ENCODE measurements at places on chromosomes 3 and 15.

GRCh38 chr3:133531981-133532380 lies 41.5 kb upstream of the CDV3 start:
- DNase-seq = no peak

DNA sequence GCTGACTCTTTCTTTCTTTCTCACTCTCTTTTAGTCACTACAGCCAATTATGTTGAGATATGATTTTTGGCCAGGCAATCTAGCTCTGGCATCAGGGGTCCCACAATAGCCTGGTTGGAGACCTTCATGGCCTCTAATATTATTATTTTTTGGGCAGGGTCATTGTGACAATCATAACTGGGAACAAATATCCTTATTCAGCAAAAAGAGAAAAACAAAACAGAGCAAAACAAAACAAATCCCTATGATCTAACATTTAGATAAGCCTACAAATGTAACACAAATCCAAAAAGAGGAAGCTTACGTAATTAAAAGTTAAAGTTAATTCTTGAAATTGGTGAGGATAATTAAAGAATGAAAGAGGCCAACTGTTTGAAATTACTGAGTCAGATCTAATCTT lies 640.0 kb downstream of the TUSC7 start:
- no peak for DNase-seq

- no peak for DNase-seq
Measured at GRCh38 chr15:70098461-70099166, 897 bp upstream of the TLE3 start.

DNA sequence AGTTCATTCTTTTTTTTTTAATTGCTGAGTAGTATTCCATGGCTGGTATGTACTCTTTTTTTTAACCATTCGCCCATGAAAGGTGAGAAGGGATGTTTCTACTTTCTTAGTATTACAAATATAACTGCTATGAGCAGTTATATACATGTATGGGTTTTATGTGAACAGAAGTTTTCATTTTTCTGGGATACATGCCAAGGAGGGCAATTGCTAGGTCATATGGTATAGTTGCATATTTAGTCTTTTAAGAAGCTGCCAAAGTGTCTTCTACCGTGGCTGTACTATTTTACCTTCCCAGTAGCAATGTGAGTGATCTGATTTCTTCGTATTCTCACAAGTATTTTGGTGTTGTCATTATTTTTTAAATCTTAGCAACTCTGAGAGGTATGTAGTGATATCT lies 11.2 kb upstream of the KLHL40 start:
- DNase-seq = no peak

- DNase-seq = no peak
Measured at GRCh38 chr15:97914711-97915110, 45.8 kb upstream of the ARRDC4 start.

GRCh38 chr3:25654576-25654975 lies 10.1 kb downstream of the TOP2B start:
- no peak for DNase-seq

- no peak for DNase-seq
Measured at GRCh38 chr15:52144656-52145178, 32.1 kb upstream of the BCL2L10 start.

DNA sequence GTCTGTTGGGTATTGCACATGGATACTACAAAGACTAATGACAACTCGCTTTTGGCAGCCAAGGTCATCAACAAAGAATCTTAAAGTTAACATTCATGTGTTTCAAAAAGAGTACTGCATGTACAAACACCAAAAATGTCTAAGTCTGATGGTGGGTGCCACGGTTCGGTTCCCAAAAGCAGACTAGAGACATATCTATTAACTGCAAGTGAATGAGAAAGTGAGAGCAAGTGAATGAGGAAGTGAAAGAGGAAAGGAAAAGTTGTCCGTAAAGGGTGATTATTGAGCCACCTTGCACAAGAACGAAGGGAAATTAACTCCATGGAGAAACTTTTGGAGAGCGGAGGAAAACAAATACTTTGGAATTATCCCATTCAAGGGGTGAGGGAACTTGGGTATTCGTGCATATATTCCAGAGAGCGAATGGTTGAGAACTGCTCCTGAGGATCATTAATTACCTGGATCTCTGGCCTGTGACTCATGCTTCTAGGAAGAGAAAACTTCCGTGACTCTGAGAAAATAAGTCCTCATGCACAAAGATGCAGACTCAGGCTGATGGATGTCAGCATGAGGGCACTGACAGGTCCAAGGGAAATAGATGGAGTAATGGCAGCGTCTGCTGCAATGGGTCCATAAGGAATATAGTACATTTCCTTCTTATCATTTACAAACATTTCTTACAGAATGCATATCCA lies 336.5 kb upstream of the TGFBR2 start:
- DNase-seq = no peak

DNA sequence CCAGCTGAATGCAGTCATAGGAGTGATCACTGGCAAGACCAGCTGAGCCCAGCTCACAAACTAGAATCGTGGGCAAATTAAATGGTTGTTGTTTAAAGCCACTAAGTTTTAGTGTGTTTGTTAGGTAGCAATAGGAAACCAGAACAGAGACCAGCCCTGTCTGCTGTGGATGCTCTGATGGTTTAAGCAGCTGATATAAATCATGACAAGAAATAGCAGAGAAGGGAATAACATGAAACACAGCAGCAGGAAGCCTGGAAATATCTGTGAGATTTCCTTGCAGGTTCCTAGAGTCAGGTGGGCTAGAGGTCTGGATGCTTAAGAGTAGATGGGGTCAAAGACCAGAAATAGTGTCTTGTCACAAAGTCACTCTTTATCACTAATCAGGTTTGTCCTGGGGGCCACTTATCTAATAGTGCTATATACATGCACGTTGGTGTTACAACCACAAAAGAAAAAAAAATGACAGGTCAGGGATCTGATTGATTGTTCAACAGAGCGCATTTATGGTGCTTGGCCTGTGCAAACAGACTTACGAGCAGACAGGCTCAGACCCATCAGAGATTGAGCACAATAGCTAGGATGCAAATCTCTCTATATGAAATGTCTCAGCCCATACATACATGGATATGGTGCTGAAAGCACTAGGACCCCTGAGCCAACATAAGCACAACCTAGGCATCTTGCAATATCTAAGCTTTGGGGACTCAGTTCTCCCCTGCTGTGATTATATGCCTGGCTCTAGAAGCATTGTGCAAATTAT lies 967.7 kb downstream of the AGBL1 start:
- DNase-seq = no peak

GRCh38 chr15:38176691-38177090 lies 75.9 kb upstream of the SPRED1 start:
- DNase-seq = no peak

- DNase-seq = no peak
Measured at GRCh38 chr3:58948018-58948417, 101.8 kb downstream of the CFAP20DC start.

- DNase-seq = no peak
Measured at GRCh38 chr3:62467966-62468722, 94.8 kb upstream of the FEZF2 start.

DNA sequence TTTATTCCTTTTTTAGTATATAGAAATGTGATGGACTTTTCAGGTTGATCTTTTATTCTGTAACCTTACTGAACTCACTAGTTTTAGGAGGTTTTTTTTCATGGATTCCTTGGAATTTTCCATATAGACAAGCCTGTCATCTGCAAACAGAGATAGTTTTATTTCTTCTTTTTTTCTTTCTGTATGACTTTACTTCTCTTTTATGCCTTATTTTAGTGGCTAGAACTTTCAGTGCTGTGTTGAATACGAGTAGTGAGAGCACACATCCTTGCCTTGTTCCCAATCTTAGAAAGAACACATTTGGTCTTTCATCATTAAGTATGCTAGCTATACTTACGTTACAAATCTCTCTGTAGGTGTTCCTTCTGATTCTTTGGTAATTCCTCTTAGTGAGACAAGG lies 336.5 kb downstream of the PTPRG start:
- DNase-seq = no peak

DNA sequence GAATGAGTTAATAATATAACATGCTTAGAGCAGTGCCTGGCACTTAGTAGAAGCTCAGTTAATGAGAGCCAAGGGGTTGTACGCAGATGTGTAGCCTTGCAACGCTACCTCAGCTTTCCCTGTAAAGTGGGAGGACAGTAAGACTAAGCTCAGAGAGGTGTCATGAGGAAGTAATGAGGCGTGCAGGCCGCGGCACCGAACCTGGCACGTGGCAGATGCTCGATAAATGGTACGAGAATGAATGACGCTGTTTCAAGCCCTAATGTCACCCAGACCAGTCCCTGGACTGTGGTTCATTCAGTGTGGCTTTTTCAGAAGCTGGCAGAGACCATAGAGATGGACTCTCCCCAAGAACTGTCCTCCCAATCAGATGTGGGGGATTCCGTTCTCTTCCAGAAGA lies 21.2 kb downstream of the GRIP2 start:
- DNase-seq = no peak

- DNase-seq = no peak
Measured at GRCh38 chr3:42905740-42906069, 237 bp upstream of the ZNF662 start.

DNA sequence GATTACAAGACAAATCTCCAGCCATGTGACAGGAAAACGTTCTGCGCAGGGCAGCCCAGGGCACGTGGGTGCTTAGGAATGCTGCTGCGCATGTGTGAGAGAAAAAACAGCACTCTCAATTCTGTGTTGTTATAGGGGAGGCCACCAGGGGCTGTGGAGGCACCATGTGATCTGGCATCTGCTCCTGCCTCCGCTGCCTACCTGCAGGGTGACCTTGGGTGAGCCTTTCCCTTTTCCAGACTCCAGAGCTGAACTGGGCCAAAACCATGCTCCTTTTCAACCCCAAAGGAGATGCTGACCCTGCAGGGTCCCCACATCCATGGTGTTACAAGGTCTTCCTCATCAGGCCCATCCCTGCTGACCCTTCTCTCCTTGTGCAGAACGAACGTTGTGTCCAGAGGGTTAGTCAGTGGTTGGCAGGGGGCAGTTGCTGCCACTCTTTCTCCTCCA lies 81.5 kb upstream of the RASGRF1 start:
- DNase-seq = no peak

GRCh38 chr3:193229851-193230420 lies 11.1 kb upstream of the PLAAT1 start:
- no peak for DNase-seq

GRCh38 chr3:177795216-177795615 lies 597.9 kb upstream of the TBL1XR1 start:
- DNase-seq = no peak

- no peak for DNase-seq
Measured at GRCh38 chr3:61729038-61729634, 167.8 kb downstream of the PTPRG start.

- DNase-seq = no peak
Measured at GRCh38 chr15:98655732-98656131, 7.4 kb downstream of the IGF1R start.

GRCh38 chr3:143795874-143796273 lies 52.4 kb downstream of the SLC9A9 start:
- DNase-seq = no peak

GRCh38 chr3:187186801-187187421 lies 10.4 kb upstream of the RTP1 start:
- no peak for DNase-seq

GRCh38 chr15:87401973-87402372 lies 854.6 kb downstream of the NTRK3 start:
- DNase-seq = no peak

DNA sequence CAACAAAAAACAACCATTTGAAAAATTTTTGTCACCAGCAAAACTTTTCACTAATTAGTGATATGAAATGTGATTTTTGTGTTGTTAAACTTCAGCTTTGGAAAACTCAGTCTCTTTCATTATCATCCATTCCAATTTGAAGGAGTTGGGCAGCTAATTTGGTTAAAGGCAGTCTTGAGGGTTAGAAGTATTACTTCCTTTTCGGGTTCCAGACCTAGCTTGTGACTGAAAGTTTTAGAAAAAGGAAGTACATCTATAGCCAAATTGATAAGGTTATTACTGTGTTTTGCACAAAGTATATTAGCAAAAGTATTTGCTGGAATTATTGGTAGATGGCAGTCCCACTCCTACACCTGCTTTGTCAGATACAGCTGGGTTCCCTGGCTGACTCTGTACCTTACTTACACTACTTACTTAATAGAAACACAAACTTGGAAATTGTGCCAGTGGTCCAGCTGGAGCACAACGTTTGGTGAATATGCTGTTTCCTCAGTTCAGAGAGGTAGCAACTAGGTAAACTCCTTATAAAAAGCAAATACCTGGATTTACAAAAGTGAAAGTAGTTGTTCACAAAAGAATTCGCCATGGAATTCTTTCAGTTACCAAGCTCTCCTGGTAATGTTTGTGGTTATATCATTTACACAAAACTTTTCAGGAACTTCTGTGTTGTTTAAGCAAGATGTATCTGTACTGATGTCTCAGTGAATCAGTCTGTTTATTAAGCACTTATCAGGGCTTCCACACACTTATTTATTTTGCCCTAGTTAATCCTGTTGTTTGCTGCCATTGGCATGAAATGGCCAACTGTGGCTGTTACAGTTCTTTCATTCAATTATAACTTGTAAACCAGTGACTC lies 31.6 kb downstream of the TIPARP start:
- DNase-seq = no peak

GRCh38 chr3:126547721-126548120 lies 11.0 kb downstream of the C3orf22 start:
- DNase-seq = no peak

DNA sequence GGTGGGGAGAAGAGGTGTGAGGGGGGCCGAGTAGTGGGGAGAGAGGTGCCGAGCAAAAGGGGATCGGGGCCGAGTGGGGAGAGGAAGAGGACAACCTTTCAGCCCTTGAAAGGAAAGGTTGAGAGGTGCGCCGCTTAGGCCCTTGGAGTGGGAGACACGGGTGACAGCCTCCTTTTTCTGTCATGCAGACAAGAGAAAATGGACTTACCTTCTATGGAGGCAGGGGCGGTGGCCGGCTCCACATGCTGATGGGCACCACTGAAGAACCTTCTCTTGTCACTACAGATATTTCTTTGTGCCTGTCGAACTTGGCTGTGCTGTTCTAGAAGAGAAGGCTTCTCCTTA lies 421 bp downstream of the KLHL18 start:
- no peak for DNase-seq

GRCh38 chr3:32366638-32367397 lies 24.8 kb upstream of the CMTM7 start:
- no peak for DNase-seq

GRCh38 chr15:73009066-73010056 lies 42.9 kb upstream of the NEO1 start:
- no peak for DNase-seq

- no peak for DNase-seq
Measured at GRCh38 chr3:49238274-49239127, 38.5 kb downstream of the C3orf62 start.

- no peak for DNase-seq
Measured at GRCh38 chr3:89353465-89353864, 246.0 kb downstream of the EPHA3 start.

- DNase-seq = no peak
Measured at GRCh38 chr3:135762188-135762856, 203.2 kb upstream of the PPP2R3A start.

- DNase-seq = no peak
Measured at GRCh38 chr3:98553753-98554152, 22.0 kb downstream of the GPR15 start.

GRCh38 chr3:36175916-36176461 lies 204.3 kb upstream of the STAC start:
- DNase-seq = no peak
